ENCODE measurements at places on chromosomes 11 and 22. TPM values are rescaled to one million over a fixed set of nuclear protein-coding genes. Genes with fewer than 3 reads are reported as not detected.

GRCh38 chr11:68649851-68650555 lies 34.3 kb upstream of the GAL start:
- DNase-seq, result no peak

DNA sequence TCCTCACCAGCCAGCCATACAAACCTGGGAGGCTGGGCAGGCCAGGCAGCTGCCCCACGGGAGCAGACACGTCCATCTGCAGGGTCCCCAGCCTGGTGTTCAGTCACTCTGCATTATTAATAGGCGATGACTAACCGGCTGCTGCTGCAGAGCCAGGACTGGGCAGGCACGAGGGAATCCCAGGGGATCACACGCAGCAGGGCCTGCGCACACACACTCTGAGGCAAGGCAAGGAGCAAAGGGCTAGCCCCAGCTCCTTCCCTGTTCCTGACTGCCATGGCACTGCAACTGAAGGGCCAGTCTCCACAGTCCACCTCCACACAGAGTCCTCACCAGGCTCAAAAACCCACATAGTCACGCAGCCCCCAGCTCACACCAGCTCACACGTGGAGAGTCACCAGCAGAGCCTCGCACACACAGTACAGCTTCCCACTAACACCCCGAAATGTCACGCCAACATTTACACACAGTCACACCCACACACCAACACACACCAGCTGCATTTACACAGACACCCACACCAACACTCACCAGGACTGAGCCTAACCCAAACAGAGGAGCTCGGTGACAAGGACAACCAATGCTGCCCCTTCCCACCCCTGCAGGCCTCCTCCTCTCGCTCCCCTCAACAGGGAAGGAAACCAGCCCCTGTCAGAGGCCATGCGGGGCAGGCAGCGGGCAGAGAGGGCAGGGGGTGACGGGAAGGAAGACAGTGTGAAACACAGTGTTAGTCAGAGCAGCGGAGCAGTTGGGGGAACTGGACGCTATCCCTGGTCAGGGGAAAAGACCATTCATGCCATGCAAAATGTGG lies 47.3 kb downstream of the NRXN2 start:
- DNase-seq, result peak; percentile 82

NXPE2 gene
- total RNA-seq, result not detected

GRCh38 chr11:6260207-6260726 lies 629 bp downstream of the CCKBR start:
- no peak for DNase-seq

CELF1 gene
- total RNA-seq, result 77.6 TPM

DNA sequence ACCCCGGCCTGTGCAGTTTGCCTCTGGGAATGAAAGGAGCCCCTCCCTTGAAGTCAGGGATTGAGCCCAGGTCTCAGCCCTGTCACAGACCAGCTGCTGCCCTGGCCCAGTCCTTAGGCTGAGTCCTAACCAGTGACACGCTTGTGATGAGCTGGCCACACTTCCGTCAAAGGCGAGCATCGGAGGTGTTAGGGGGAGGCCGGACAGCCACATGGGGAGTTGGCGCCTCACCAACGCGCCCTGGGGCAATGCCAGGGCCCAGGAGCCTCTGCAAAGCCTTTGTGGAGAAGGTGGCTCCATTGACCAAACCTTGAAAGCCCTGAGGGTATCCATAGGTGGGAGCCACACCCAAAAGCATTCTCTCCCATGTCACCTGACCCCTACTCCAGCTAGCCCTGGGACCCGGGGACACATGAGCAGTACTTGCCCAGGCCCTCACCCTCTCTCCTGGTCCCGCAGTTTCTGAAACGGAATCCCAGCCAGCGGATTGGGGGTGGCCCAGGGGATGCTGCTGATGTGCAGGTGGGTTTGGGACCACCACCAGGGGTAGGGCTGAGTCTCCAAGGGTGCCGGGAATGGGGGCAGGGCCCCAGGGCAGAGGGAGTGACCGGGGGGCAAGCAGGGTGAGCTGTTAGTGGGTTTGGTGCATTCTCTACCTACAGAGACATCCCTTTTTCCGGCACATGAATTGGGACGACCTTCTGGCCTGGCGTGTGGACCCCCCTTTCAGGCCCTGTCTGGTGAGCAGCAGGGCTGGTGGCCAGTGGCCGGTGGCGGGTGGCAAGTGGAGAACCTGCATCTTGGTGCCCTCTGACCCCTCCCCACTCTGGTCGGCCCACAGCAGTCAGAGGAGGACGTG lies 3.7 kb downstream of the PTPRCAP start:
- no peak for DNase-seq

DNA sequence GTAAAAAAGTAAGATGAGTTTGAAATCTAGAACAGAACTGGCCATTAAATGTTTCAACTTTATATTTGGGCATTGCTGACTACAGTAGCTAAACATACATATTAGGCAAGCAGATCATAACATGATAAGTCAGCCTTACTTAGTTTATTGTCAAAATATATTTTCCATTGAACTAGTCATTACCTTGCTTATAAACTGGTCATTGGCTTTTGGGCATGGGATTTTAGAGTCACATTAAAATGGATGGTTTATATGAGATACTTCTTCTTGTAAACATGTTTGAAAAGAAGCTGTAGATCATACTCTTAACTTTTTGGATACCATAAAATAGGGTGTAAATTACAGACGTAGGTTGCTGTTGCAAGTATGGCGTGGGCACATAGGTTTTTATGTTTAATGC lies 2.7 kb downstream of the HIPK3 start:
- DNase-seq, result no peak

RBFOX2 gene
- total RNA-seq, result 92.3 TPM

GRCh38 chr11:46364056-46364455 lies 16.8 kb downstream of the DGKZ start:
- DNase-seq, result no peak

MS4A15 gene
- not detected for total RNA-seq

DNA sequence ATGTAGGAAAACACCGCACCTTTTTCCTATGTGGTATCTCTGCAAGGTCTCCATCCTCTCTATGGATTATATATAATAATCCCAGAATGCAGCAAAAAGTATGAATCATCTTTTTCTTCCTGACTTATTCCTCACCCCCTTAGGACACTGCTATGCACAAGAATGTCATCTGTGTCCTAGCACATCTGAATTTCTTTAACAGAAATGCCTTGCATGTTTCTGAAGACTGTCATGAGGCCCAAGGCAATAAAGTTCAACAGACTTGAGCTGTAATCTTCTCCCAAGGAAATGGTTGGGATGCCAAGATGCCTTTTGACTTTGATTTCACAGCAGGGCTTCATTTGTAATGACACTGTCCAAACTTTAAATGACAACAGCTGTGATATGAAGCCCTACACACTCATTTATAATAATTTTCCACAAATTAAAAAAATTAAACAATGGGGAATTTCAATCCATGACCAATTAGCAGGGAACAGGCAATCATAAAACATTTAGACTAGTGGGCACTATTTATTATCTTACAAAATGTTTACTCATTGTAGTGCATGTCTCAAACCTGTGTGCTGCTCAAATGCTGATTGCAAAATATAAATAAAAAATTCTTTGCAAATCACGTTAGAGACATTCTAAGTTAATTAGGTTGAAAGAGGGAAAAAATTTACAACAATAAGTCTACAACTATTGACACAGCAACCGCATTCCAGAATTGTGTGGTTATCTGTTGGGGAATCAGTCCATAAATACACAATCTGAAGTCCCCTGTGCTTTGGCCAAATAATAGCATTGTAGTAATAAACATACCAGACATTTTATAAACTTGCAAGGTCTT lies 242.3 kb downstream of the SWAP70 start:
- DNase-seq, result peak; percentile 96

- no peak for DNase-seq
Observed at GRCh38 chr22:34111210-34111824, 191.0 kb upstream of the LARGE1 start.

LRRC74B gene
- not detected for total RNA-seq

POU2AF3 gene
- not detected for total RNA-seq

GRCh38 chr22:49554741-49555140 lies 272.9 kb downstream of the BRD1 start:
- peak; percentile 27 for DNase-seq

GRCh38 chr22:49207008-49208003 lies 620.4 kb downstream of the BRD1 start:
- DNase-seq, result peak; percentile 26

DNA sequence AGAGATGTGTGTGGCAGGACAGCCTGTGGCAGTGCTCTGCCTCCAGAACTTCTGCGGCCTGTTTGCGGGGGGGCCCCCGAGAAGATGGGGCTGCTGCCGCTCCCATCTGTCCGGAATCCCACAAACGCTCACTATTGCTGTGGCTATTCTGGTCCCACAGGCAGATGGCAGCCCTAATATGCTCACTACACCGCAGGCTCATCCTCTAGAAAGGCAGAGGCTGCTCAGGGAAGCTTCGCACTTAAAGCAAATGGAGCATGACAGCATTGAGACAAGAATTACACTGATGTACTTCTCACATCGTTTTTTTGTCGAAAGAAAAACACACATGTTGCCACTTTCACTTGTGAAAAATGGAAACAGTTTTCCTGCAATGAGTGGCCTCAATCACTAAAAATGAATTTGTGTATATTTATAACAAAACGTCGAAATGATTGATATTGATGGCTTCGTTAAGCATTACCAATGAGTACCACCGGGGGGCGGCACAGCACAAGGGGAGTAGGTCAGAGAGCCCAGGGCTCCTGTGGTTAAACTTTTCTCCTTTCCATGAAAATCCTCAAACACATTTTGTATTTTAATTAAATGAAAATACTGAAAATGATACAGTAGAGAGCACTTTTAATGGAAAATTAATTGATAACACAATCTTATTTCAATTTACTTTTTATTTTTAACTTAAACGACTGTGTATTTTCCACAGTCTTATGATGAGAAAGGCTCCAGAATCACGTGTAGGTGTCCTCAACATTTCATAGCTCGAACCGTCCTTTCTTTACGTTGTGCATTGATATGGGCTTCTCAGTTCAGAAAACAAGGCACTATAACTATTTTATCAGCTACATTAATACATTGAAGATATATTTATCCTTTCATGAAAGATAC lies 69.1 kb downstream of the CTTN start:
- peak; percentile 66 for DNase-seq

DNA sequence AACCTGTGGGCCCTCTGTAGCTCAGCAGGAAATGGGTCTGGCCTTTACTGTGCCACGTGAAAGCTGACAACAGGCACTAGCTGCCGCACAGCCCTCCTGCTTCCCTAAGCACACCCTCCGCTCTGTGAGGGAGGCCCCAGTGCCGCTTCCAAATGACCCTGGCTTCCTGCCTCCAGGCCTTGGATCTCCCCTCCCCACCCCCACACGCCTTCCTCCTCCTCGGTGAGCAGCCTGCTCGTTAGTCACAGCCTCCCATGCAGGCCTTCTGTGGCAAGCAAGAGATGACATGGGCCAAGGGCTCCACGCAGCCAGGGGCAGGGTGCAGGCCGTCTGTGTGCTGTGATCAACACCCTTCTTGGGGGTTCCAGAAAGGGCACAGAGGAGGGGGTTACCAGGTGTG lies 15.3 kb upstream of the RASL10A start:
- no peak for DNase-seq

CRACR2B gene
- total RNA-seq, result not detected

DNA sequence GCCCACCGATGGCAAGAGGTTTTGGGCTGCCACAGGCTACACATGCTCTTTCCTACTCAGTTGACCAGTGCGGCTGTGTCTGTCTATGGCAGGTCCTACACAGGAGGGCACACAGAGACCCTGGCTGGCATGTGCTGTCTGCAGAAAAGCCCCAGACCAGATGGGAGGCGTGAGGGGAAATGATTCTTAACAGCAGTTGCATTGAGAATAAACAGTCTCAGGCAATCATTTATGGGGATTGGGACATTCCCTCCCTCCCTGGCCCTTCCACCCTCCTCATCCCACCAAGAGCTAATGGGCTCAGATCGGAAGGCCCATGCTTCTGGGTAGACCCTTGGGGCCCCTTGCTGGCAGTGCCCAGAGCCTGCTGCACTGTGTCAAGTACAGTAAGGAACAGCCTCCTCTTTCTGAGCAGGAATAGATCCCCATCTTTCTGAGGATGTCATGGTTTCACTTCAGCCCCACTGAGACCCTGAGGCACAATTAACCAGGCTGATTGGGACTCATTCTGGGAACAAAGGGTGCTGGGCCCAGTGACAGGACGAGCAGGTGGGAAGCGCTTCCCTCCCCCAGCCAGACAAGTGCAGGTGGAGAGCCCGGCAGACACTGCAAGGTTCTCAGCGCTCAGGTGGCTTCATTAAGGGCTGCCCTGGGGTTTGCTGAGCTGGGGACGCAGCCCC lies 28.3 kb downstream of the TSPAN18 start:
- no peak for DNase-seq

- DNase-seq, result no peak
Observed at GRCh38 chr11:75472081-75472732, 39.2 kb upstream of the KLHL35 start.

GRCh38 chr11:66015936-66016792 lies 4.4 kb downstream of the CST6 start:
- DNase-seq, result no peak

GRCh38 chr22:20655623-20656022 lies 118.3 kb upstream of the SERPIND1 start:
- DNase-seq, result no peak

GRCh38 chr11:43833657-43834073 lies 47.0 kb upstream of the ALKBH3 start:
- DNase-seq, result no peak

PRAME gene
- total RNA-seq, result 0.05 TPM

SPON1 gene
- total RNA-seq, result 24.6 TPM

DNA sequence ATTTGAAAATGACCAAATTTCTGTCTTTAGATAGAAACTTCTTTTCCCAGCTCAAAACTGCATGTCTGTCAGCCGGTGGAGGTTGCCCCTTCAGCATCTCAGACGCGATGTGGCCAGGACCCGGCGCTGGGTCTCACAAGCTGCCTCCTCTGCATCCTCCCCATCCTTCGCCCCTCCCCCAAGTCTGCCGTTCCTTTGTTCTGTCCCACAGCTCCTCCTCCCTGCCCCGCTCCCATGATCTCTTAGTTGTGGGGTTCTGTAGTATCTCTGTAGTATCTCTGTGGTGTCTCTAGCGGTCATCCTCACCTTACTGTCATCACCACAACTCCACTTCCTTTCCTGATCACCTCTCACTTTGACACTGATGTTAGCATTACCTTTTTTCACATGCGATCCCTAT lies 49.9 kb downstream of the TRAF6 start:
- no peak for DNase-seq

BTBD18 gene
- total RNA-seq, result not detected

DNA sequence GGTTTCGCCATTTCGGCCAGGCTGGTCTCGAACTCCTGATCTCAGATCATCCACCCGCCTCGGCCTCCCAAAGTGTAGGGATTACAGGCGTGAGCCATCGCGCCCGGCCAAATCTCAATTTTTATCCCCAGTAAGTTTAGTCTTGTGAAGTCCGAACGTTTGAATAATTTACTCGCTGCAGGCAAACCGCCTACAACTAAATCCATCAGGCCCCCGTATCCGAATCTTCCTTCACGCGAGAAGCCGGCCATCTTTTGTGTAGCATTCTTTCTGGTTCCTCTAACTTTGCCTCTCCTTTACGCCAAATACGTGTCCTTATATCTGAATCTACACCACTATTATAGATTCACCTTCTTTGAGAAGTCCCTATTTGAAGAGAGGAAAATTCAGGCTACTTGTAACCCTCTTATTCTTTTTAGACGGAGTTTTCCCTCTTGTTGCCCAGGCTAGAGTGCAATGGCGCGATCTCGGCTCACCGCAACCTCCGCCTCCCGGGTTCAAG lies 581 bp upstream of the EIF3L start:
- no peak for DNase-seq

GRCh38 chr11:119509969-119510401 lies 87.0 kb upstream of the THY1 start:
- no peak for DNase-seq

ZNF215 gene
- total RNA-seq, result not detected

GRCh38 chr11:2940147-2940920 lies 11.1 kb upstream of the PHLDA2 start:
- DNase-seq, result peak; percentile 62

TSGA10IP gene
- total RNA-seq, result not detected

VWA5A gene
- 24.8 TPM for total RNA-seq

All from SJSA1 (cell line).